ENCODE measurements at places on chromosomes 5 and 9.

GRCh38 chr5:160470437-160471361 lies 49.0 kb downstream of the PTTG1 start:
- no peak for DNase-seq

- no peak for DNase-seq
Observed at GRCh38 chr5:58231041-58231440, 228.8 kb downstream of the PLK2 start.

GRCh38 chr9:134585746-134586706 lies 55.6 kb upstream of the COL5A1 start:
- DNase-seq = no peak

DNA sequence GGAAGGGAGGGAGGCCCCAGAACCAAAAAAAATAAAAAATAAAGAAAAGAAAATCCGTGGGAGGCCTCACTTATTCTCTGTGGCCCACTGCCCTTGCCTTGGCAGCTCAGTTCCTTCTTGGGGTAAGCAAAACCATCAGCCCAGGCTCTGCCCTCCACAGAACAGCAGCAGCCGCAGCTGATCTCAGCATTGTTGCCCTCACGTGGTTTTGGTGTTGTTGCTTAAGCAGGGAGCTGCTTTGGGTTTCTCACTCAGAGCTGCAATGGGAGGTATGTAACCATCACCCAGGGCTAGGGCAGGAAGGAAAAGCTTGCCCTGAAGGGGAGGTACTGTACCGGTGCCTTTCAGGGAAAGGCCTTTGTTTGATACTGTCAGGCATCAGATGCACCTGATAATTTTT lies 374.7 kb upstream of the WWC1 start:
- DNase-seq = no peak

DNA sequence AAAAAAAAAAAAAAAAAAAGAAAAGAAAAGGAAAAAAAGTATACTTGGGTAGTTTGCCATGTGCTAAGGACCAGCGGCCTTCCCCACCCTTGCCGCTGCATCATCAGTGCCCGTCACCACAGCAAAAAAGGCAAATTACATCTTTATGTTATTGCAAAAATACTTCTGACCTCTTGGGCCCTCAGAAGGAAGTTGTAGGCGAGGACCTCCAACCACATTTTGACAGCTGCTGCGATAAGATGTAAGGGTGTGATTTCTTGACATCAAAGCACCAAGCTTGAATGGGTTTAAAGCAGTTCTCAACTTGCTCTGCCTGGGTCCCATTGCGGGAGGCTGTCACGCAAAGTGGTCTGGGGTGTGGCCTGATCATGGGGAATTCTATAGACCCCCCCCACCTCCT lies 39.2 kb downstream of the DMRT1 start:
- DNase-seq = no peak

DNA sequence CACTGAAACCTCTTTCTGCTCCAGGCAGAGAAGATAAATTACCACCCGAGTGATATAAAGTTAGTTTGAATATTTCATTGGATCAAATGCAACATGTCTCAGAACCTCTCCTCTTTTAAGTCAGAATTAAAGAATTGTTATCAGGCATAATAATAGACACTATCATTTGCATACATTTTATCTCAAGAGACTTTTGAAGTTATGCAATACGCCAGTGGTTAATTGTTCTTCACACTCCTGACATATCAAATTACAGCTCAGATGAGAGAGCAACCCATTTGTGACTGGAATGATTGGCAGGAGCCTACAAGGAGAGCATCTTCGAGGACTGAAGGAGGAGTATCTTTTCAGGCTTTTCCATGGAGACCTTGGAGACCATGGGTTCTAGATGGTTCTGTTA lies 452.2 kb downstream of the KDM4C start:
- no peak for DNase-seq

- DNase-seq = no peak
Observed at GRCh38 chr5:132344775-132345514, 24.6 kb upstream of the SLC22A5 start.

- no peak for DNase-seq
Observed at GRCh38 chr5:122153230-122153629, 23.9 kb downstream of the ZNF474 start.

DNA sequence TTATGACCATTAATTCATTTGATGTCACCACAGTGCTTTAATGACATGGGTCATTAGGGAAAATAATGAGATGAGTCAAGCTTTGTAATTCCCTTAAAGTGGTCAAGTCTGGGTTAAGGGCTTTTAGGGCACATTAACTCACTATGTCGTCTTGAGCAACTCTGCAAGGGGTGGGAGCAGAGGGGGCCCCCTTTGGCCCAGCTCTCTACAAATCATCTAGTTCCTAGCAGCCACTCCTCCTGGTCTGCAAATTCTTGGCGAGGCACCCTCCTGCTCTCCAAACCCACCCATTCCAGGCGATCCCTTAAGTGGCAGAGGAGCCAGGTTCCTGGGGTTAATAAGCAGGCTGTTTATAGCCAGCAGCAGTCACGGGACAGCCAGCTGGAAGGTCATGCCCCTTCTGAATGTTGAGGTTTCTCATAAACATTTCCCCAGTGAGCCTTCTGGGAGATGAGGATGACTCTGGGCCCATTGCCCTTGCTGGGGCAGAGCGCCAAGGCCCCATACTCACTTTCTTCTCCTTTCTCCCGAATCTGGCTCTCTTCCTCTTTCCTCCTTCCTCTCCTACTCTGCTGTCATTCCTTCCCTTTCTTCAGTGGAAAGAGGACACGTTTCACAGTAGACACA lies 14.3 kb upstream of the GPX3 start:
- DNase-seq = no peak

- DNase-seq = no peak
Observed at GRCh38 chr5:159786901-159787691, 129.2 kb upstream of the ADRA1B start.

- no peak for DNase-seq
Observed at GRCh38 chr9:136690104-136690805, 3.0 kb upstream of the AGPAT2 start.

DNA sequence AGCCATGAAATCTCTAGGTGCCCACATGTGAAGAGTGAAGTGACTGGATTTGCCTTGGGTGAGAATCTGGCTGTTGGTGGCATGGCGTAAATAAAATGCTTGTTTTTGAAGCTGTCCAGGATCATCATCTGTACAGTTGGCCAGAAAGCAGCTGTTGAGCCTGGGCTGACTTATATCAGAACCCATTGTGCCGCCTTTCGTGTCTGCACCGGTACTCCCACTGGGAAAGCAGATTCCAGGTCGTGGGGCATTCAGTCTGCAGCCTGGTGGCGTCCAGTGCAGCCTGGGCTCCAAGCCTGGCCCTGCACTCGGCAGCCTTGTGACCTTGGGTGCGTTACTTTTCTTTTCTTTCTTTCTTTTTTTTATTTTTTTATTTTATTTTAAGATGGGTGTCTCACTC lies 27.8 kb downstream of the PRRC2B start:
- DNase-seq = no peak

- DNase-seq = no peak
Observed at GRCh38 chr5:176742246-176743105, 67.9 kb upstream of the UNC5A start.

- no peak for DNase-seq
Observed at GRCh38 chr5:173714551-173715428, 98.3 kb upstream of the BOD1 start.

- no peak for DNase-seq
Observed at GRCh38 chr9:20538956-20539355, 83.3 kb downstream of the MLLT3 start.

GRCh38 chr9:112013266-112013665 lies 116.7 kb downstream of the UGCG start:
- no peak for DNase-seq

- no peak for DNase-seq
Observed at GRCh38 chr5:164148292-164148691, 642.9 kb downstream of the MAT2B start.

- no peak for DNase-seq
Observed at GRCh38 chr5:37539459-37539858, 160.3 kb downstream of the WDR70 start.

GRCh38 chr5:125411744-125412560 lies 665.5 kb upstream of the ZNF608 start:
- DNase-seq = no peak

DNA sequence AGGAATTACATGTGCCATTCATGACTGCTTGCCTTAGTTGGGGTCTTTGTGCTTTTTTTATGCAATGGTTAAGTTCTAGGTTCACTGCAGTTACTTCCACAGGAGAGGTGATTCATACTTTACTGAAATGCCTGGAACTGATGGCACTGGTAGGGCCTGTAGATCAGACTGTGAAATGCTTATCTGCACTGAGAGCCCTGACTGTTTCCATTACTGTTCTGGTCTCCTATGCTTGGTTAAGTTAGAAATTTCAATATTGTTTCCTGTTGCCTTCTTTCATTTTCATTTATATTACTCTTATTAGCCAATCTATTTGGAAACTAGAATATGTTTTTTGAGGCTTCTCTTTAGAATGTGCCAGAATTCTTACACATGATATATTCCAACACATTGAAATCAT lies 484.1 kb upstream of the SEMA6A start:
- DNase-seq = no peak

GRCh38 chr5:72559866-72560766 lies 52.9 kb upstream of the ZNF366 start:
- no peak for DNase-seq

DNA sequence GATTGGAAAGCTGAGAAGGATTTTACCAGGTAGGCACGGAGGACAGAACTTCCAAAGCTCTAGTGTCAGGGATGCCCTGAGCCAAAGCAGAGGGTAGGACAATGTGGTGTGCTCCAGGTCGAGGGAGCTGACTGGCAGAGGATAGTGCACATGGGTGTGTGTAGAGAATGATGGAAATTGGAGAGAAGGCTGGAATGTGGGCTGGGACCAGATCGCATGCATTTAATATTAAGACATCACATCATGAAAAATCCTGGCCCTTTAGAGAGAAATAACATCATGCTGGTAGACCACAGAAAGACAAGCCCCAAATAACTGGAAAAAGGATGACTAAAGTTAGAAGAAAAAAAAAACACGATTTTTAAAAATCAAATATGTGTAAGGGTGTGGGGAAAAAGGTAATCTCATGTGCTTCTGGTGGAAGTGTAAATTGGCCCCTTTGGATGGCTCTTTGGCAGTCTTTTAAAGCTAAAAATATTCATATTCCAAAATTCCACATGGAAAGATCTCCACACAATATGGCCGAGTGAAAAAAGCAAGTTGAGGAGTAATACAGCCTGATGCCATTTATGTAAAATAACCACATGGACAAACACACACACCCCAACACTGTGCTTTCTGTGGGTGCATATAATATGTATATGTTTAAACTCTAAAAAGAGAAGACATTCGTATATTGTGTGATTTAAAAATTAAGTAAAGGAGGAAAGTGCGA lies 67.0 kb upstream of the TGFBR1 start:
- no peak for DNase-seq

- DNase-seq = no peak
Observed at GRCh38 chr5:118468085-118468484, 520.3 kb downstream of the DTWD2 start.

DNA sequence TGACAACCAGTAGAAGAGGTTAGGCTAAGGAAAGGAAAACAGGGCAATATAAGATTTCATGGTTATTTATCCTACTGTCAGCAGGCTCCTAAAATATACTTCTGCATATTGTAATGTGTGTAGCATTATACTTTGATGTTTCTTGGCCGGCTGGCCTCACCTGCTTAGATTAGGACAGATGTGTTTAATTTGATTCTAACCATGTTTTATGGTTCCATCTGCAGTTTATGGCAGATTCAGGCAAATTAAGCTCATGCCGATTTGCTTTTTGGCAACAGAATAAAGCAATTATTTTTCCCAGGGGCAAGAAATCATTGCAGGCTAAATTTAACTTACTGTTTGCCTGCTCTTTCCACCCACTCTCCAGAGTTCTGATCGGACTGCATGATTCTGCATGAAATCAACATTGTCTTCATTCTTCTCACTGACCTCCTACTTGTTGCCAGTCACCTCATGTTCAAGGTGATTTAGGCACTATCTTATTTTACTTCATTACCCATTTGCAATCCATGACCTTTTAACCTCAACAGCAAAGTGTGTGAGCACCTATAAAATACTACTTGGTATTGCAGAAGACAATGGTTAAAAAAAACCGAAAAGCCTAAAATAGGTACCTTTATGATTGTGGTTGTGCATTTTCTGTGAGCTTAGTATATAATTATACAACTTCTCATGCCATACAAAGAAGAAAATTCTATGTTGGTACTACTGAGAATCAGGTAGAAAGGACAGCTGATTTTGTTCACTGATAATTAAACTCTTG lies 125.2 kb downstream of the EDIL3 start:
- no peak for DNase-seq

DNA sequence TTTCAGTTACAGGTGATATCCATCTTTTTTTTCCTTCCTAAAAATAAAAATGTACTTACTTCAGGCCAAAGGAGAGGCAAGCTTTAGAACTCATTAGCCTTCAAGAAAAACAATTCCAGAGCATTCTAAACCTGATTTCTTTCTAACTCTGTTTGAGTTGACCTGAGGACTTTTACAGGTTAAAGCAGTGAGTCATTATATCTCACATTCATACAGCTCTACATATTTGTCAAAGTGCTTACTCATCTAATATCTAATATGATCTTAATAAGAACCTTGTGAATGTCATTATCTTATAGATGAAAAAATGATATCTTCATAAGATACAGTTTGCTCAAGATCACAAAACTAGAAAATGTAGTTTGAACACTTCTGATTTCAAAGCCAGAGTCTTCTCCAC lies 149.2 kb upstream of the CDKN2B start:
- no peak for DNase-seq

GRCh38 chr5:116524051-116524904 lies 50.3 kb downstream of the SEMA6A start:
- DNase-seq = no peak

DNA sequence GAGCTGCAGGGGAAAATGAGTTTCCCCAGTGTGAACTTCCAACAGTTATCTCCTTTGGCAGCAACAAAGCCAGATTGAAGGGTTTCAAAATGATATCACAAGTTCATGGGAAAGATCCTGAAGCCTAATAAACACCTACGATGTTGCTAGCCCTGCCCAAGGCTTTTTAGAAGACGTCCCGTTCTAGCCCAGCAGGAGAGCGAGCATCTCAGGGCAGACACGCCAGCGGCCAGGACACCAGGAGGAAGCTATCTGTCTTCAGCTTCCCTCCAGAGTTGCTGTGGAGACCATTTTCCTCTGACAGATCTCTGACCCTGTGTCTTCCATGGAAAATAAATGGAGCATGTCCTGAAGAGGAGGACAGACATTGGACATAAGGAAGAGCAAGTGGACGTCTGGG lies 98.4 kb downstream of the FBXO38 start:
- no peak for DNase-seq

DNA sequence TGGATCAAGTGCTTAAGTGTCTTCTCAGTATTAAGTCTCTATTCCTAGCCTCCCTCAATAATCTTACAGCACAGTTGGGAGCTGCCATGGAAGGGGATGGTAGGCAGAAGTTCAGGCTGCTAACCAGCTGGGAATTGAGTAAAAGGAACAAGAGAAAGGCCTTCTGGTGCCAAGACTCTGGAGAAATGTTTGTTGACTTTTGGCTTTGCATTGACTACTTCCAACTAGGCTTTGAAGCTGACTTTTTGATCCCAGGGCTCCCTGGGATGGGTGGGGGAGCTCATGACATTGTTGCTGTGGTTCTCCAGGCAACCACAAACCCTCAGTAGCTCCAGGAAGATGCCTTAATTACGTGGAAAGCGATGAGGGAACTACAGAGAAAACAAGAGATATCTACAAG lies 85.2 kb upstream of the HTR4 start:
- DNase-seq = no peak

- DNase-seq = no peak
Observed at GRCh38 chr9:20187318-20187717, 398.5 kb upstream of the SLC24A2 start.

- DNase-seq = no peak
Observed at GRCh38 chr5:140039561-140039960, 3.5 kb downstream of the NRG2 start.

- no peak for DNase-seq
Observed at GRCh38 chr5:91052977-91053740, 330.0 kb downstream of the ARRDC3 start.
